M059J (cell line): ENCODE measurements at places on chromosomes 1 and 21. TPM values are rescaled to one million over a fixed set of nuclear protein-coding genes. Genes with fewer than 3 reads are reported as not detected.

ZFP69 gene
- total RNA-seq, result 3.6 and 4.4 TPM in 2 replicates

MTF2 gene
- total RNA-seq, result 17.7 and 23.6 TPM in 2 replicates

LYPD8 gene
- 0.84 and 3.8 TPM in 2 replicates for total RNA-seq

GRCh38 chr1:62593825-62594394 lies 3.4 kb upstream of the ANGPTL3 start:
- DNase-seq, result no peak

DNA sequence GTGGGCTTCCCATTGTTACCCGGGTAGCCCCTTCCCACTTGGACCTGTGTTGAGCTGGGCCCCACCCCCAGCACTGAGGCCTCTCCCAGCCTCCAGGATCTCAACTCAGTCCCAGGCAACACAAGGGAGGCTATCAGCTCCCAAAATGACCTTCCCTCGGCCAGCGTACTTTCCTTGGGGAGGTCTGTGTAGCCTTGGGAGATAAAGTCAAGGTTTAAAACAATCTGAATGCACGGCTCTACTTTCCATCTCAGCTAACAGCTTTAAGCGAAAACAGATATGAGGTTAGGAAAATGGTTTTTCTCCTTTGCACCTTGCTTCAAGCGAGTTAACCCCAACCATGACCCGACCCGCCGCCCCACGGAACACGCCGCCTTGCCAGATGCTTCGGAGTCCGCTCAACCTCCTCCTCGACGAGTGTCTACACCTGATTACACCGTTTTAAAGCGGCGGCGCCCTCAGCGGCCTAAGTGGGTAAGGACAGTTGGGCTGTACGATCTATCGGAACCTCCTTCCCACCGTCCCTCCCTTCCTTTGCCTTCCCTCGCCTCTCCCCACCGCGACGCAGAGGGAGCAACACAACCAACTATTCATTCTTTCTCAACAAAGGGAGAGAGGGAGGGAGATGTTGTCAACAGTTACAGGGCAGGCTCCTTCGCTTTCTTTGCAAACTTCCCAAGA lies 1.1 kb downstream of the BCAR3 start:
- peak; percentile 96 for DNase-seq

GRCh38 chr1:21939650-21940374 lies 2.7 kb upstream of the HSPG2 start:
- DNase-seq, result peak; percentile 97

TAS1R3 gene
- not detected in 2 replicates for total RNA-seq

- DNase-seq, result no peak
Measured at GRCh38 chr1:219897914-219898313, 30.4 kb downstream of the SLC30A10 start.

SIPA1L2 gene
- total RNA-seq, result 25.5 and 45.0 TPM in 2 replicates

DNA sequence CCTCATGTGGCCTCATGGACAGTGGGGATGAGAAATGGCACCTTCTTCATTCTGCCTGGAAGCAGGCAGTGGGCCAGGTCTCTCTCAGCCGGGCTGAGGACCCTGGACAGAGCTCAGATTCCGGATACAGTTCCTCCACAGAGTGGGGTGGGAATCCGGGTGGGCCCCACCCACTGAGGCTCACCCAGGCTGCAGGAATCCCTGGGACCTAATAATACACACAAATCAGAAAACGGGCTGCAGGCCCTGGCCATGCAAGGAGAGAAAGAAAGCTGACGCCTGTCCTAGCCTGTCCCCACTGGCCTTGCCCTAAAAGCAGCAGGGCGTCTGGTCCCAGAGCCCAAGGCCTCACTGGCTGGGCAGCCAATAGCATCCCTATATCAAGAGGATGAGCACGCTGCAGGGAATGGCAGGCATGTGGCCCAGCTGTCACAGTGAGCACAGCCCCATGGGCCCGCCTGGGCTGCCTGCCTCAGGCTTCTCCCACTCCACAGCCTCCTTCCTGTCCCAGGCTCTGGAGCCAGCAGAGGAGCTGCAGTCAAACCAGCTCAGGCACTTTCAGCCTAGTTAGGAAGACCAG lies 25.3 kb downstream of the ACTA1 start:
- no peak for DNase-seq

GRIK3 gene
- not detected in 2 replicates for total RNA-seq
